Activated T-cell treated with anti-CD3 and anti-CD28 coated beads, Interleukin-2, amount 50 U/mL, for 1 hour (primary cell): ENCODE measurements at places on chromosomes 13 and 19.
A peak's percentile ranks its signal among the peaks of the same experiment; 100 is the strongest.

- no peak for DNase-seq
These were observed at the start of gene PROZ for GRCh38 chr13:113157929-113158747. TSS of gene PROZ (plus strand) at chr13:113158648. CDS start at chr13:113158661, 13 bp downstream.

GRCh38 chr13:111129465-111130115 is 14.5 kb downstream of the ARHGEF7 start:
- no peak for DNase-seq

GRCh38 chr19:11995174-11995573 is 30.3 kb downstream of the ZNF763 start:
- DNase-seq: no peak

GRCh38 chr13:113646921-113647340 is 11.1 kb downstream of the ATP4B start:
- peak; percentile 19 for DNase-seq

DNA sequence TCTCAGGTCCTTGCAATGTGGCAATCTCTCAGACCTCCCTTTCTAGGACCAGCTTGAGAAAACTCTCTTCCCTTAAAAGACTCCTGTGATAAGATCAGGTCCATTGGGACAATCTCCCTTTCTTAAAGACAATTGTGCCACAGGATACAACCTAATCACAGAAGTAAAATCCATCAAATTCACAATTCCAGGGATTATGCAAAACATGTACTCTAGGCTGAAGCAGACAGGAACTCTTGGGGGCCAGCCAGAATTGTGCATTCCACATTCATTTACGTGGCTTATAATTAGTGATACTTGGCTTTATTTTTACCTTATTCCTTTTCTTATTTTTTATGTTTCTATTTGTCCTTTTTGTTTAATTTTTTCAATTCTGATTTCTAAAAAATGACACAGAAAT is 257.9 kb downstream of the KLF12 start:
- DNase-seq: no peak

DNA sequence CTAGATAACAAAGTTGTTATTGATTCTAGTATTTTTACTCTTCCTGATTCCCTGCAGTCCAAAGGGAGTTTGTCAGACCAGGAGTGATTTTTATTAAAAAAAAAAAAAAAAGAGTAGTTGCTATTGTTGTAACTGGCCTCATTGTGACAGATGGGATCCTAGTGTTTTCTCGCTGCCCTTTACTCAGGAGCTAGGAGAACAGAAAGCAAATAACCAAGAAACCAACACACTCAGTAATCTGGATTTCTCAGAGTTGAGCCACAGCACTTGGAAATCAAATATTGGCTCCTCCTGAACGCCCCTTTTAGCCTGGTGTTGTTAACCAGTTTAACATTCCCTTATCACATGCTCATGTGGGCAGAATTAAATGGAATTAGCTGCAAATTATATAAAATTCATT is 8.3 kb upstream of the PDX1 start:
- DNase-seq: no peak
